ENCODE measurements at places on chromosomes 6 and 20.
A peak's percentile ranks its signal among the peaks of the same experiment; 100 is the strongest.

DNA sequence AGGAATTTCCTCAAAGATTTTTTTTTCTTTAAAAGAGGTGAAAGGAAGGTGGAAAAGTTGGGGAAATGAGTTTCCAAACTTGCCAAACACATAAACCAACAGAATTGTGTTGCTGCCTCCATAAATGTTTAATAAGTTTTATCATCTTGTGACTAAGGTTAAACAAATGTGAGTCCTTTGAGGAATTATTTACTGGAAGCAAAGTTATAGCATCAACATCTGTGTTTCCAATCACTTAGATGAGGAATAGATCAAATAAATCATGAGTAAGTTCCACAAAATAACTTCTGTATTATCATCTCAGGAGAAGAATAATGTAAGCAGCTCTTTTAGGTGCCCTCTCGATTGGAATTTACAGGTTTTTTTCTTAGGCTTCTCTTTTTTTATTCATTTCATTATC is 20.5 kb downstream of the TSHZ2 start:
- no peak for DNase-seq

DNA sequence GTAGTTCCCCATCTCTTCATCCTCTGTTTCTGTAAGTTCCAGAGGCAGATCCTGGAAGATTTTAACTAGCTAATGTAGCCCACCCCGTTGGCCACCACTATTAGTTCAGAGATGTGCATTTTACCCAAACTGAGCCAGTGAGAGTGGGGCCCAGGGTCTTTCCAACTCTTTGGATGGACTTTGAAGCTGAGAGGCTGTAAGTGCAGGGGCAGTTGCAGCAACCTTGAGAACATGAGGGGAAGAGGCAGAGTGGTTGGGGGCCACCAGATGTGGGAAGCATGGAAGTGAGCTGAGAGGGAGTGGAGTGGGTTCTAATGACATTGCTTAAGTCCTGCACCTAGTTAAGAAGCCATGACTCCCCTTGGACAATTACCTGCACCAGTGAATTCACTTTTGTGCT is 72.2 kb downstream of the CDH26 start:
- no peak for DNase-seq

- no peak for DNase-seq
Observed at GRCh38 chr6:124772733-124773319, 189.4 kb upstream of the RNF217 start.

DNA sequence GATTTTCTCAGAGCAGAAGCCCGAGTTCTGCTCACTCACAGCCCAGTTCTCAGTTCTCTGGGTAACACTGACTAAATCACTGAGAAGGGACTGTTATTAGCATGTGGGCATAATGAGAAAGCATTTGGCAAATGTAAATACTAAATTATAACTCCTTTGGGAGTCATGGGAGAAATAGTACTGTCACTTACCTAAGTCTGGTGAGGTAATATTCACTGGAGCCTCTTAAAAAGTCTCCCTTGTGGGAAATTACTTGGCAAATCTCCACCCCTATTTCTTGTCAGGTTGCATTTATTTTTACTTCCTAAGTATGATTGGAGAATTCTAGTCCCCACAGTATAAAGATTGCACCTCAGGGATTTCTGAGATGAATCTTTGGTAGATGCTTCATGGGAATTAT is 254.3 kb downstream of the SLC35F1 start:
- no peak for DNase-seq

GRCh38 chr6:77463308-77463860 is at the start of gene HTR1B:
Gene HTR1B (minus strand): TSS chr6:77463491. CDS start chr6:77463403, 88 bp downstream.
- no peak for DNase-seq

DNA sequence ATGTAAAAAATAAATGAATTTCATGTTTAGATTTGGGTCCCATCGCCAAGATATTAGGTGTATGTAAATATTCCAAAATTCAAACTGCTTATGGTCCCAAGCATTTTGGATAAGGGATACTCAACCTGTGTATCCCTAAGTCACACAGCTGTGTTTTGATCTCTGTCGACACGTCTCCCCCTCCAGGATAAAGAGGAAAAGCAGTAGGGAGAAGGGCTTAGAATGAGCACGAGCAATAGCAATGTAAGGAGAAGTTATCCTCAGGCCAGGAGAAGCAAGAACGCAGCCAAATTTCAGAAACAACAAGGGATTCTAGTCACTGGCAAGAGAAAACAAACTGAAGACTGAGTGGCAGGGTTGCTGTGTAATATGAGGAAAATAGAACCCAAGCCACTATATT is 181.2 kb downstream of the AIG1 start:
- DNase-seq: no peak

DNA sequence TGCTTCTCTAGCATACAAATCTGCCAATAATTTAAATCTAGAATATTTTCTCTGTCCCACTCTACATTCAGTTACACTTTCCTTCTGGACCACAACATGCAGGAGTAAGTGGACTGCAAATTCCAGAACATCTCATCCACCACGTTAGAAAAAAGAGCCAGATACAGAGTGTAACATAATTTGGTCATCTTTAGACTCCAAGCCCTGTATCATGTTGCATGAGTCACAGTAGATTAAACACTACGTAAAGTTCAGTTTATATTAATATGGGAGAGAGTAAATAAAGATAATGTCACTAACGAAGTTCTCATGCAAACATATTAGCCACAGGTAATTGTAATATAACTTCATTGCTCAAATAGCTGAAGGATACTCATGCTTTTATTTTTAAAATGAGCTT is 327.0 kb downstream of the C6orf118 start:
- no peak for DNase-seq

DNA sequence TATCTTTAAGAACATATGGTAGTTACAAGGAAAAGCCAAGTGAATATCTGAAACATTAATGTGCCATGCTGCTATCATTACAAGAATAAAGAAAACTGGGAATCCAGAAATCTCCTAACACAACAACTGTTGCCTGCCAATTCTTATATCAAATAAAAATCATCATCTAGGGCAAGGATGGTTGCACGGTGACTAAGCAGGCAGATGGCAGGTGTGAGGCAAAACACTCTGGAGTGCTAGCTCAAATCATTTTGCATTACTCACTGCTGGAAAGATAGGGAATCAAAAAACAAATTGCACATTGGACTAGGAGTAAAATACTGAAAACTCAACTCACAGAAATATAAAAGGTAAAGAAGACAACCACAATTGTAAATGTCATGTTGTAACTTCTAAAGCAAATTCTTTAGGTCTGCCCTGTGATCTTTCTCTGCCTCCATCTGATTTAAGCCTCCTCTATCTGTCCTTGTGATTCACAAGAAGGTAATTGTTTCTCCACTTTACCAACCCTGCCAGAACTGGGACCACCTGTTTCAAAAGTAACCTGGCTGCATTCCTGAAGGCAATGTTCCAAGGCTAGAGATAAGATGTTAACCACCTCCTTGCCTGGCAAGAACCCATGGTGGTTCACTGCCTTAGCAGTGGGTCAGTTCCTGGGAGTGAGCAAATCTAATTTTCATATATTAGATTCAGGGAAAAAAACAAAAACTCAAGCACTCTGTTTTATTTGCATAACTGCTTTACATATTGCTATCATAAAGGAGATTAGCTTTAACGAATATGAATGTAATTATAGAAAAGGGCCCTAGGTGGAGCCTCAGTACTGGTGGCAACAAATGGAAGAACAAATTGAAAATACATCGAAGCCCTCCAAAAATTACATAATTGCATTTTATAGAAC is 33.1 kb upstream of the LCA5 start:
- peak; percentile 43 for DNase-seq

DNA sequence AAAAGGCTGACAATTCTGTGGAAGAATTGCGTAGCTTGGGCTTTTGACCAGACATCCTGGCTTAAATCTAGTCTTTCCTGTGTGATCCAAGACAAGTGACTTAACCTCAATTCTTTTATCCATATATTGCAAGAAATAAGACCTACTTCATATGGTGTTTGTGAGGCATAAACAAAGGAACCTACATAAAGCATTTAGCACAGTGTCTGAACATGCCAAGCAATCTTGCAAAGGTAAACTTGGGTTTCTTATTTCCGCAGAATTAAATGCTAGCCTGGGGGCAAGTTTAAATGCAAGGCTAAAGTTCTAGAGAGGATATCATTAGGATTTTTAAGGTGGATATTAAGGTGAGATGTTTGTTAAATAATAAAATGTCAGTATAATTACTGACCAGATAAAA is 47.9 kb downstream of the HDDC2 start:
- no peak for DNase-seq

- no peak for DNase-seq
Observed at GRCh38 chr6:167829513-167829912, 2.8 kb downstream of the AFDN start.

- no peak for DNase-seq
Observed at GRCh38 chr6:164756142-164756541, 553.3 kb downstream of the C6orf118 start.

DNA sequence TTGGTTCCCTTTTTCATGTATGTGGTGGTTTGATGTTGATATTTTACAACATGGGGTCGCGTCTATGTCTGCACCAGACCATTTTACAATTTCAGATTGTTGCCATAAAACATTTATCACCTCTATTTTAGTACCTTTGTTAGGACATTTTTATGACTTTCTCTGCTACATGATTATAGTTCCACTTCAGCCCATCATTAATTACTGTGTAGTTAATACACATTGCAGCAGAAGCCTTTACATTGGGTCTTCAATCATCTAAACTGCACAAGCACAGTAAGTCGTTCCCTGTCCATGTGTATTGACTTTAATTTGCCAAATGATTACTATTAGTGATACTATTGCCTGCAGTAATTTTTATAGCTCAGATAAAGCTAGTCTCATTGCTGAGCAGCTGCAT is 15.7 kb upstream of the TMEM217 start:
- DNase-seq: no peak

- DNase-seq: no peak
Observed at GRCh38 chr6:11028959-11029358, 15.1 kb downstream of the ELOVL2 start.

GRCh38 chr6:167492100-167492449 is 167.2 kb downstream of the TTLL2 start:
- no peak for DNase-seq

DNA sequence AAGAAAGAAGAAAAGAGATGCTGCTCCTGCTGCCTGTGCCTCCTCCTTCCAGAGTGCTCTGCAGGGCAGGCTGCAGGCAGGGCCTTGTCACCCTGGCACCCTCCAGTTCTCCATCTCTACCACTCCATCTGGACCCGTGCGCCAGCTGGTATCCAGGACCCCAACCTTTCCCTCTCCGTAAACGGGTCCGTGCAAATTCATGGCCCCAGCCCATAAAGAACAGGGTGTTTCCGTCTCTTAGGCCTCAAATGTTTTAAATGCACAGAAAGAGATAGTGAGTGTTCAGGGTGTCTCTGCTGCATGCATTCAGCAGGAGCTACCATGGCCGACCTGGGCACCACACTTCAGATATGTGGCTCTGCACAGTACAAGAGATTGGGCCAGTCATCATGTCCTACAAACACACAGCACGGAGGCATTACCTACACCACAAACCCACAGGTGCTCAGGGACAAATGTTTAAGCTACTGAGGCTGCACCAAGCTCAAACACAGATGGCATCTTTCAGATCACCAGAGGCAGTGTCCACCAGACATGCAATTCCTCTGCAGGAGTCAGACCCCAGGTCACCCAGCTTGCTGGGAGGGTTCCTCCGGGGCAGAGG is 258.1 kb downstream of the DLL1 start:
- DNase-seq: no peak

- DNase-seq: no peak
Observed at GRCh38 chr20:31817461-31817860, 1.7 kb upstream of the MYLK2 start.

DNA sequence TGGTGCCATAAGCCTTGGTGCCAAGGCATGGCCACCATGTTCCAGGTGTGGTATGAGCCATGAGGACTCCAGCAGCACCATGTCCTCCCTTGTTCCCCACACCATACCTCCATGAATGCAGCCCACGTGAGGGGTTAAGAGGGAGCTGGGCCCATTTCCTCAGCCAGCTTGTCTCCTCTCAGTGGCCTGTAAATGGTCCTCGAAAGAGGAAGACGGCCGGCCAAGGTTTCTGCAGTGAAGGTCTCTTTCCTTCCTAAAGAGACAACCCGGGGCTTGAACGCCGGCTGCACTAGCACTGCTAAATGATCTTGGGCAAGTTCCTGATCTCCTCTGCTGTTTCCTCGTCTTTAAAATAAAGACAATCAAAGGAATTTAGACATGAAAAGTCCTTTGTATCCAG is 154.0 kb downstream of the BMP7 start:
- no peak for DNase-seq

DNA sequence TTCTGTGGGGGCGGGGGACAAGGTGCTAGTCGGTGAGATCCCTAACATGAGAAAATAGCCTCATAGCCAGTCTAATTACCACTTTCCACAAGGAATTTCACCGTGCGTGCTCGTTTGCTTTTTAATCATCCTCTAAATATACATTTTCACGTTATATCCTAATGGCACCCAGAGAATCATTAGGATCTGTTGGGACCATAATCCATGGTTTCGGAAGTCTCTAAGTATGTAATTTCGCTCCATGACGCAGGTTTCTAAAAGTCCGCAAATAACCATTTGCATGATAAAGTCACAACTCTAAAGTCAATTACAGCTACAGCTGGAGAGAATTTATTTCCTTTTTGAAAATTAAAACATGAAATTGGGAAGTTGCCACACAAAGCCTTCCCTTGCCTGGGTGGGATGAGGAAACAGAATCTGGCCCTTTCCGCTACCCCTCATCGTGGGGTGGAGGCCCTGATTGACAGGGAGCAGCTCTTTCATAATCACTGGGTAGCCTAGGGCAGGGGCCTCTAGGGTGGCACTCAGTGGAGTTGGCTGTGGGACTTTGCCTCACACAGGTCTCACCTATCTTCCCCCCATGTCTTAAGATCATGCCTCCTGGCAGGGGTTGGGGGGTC is 81.9 kb downstream of the LRFN2 start:
- no peak for DNase-seq

DNA sequence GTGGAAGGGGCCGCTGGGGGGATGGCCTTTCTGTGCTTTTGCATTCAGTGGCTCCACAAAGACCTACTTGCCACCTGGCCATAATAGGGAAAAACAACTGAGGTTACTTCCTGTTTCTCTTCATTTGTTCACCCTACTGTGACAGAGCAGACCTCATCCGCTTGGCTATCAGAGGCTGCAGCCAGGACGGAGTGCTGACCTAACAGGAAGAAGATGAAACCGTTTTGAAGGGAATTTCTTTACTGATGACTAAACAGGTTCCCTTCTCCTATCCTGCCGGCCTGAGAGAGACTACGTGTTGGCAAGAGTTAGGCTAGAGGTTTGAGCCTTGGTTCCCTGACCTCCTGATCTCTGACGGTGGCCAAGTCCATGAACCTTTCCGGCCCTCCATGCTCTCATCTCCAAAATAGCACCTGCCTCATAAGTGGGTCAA is 21.3 kb downstream of the PRR18 start:
- DNase-seq: no peak

GRCh38 chr6:83867527-83868161 is 8.2 kb downstream of the CYB5R4 start:
- peak; percentile 91 for DNase-seq

DNA sequence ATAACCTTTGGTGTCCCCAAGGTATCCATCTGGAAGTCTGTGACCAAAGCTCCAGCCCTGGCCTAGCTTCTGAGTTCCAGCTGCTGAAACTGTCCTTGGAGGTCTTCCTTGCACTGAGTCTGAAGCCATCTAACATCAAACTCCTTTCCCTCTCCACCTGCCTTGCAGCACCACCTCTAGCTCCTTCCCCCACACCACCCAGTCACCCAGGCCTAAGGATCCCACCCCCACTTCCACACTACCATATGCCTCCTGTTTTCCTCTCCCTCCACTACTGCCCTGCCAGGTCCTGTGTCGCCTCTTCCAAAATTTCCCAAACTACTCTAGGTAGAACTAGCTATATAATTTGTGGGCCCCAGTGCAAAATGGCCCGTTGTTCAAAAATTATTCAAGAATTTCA is 10.8 kb upstream of the MATN4 start:
- no peak for DNase-seq

GRCh38 chr6:5783584-5784089 is 223.1 kb downstream of the NRN1 start:
- DNase-seq: no peak

All from non-pigmented ciliary epithelial cell (primary cell).